Activated CD8-positive, alpha-beta T cell treated with anti-CD3 and anti-CD28 coated beads, Interleukin-2, amount 10 ng/mL, durations not matched to agents 7 days and 5 days (primary cell): ENCODE measurements at places on chromosomes 5 and 9.

DNA sequence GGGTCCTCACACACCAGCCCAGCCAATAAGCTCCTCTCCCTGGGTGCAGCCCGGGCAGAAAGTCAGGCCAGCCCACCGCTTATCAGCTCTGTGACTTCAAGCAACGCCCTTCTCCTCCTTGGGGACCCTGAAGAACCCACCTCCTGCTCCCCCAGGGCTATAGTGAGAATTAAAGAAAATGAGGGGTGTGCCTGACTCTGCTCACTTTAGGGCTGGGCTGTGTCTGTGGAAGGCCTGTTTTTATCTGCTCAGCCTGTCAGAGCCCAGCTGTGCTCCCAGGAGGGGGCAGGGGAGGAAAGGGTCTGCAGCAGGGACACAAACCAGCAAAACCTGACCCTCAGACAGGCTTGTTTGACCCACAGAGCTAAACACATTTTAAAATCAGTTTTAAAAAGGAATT is 3.9 kb downstream of the GPRIN1 start:
- DNase-seq = no peak

GRCh38 chr5:55601204-55601618 is 66.4 kb upstream of the PLPP1 start:
- DNase-seq = no peak

DNA sequence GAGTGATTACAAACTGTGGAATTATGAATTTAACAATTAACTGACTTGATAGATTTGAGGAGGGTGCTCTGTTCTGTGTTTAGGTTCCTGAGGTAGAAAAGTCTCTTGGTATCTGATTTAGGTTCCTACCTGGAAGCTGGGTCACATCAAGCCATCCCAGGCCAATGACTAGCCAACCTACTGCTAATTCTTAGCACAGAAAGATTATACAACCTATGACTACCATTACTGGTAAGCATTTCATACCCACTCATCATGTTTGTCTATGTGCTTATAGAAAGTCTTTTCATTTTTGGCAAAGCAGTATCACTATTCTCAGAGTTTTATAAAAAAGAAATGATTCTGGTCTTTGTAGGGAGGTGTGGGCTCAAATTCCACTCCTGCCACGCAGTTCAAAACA is 49.7 kb downstream of the GNAQ start:
- no peak for DNase-seq

GRCh38 chr9:128774804-128775203 is 3.1 kb upstream of the ZER1 start:
- DNase-seq = no peak

GRCh38 chr5:68086439-68086838 is 129.1 kb upstream of the PIK3R1 start:
- DNase-seq = no peak

- no peak for DNase-seq
These were observed 42.4 kb downstream of the MRRF start for GRCh38 chr9:122307061-122307460.

GRCh38 chr5:4772591-4772990 is 367.5 kb upstream of the ADAMTS16 start:
- no peak for DNase-seq

DNA sequence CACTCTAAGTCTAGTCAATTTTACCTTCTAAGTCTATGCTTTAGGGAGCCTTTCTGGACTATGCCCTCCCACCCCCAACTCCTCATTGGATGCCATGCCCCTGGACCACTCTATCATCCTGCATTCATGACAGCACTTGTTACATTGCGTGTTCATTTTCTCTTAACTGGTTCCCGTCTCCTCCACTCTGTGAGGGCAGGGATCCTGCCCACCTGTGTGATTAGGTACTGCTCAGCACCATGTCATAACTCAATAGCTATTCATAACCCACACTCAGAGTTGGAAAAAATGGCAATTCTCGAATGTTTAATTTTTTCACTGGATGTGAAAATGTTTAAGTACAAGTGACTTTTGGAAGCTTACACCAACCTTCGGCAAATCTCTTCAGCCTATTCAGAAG is 88.5 kb downstream of the PRLR start:
- DNase-seq = no peak

GRCh38 chr9:136316896-136317676 is 10.3 kb upstream of the GPSM1 start:
- no peak for DNase-seq
